ENCODE measurements at places on chromosomes 5 and 9. TPM values are rescaled to one million over a fixed set of nuclear protein-coding genes. Genes with fewer than 3 reads are reported as not detected.

The PDE6A gene
- total RNA-seq: not detected

The SPATA31C1 gene
- total RNA-seq: not detected

The GMCL2 gene
- not detected for total RNA-seq

DNA sequence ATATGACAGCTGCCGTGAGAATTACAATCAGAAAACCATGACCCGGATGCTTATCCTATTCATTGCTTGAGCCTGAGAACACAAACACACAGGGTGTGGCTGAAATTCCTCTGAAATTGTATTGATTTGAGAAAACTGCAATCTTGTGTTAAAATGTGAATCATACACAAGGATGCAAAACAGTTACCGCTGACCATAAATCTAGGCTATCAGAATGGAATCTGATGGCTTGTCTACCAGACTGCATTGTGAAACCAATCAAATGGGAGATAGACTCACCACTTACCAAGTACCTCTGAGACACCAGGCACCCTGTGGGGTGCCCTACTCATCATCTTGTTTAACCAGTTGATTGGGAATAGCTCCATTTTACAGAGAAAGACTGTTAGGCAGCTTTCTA lies 188.7 kb upstream of the MSX2 start:
- DNase-seq: no peak

- DNase-seq: no peak
Measured at GRCh38 chr5:24623031-24623430, 21.7 kb downstream of the CDH10 start.

- peak; percentile 13 for DNase-seq
Measured at GRCh38 chr9:16266648-16267276, 603.7 kb downstream of the BNC2 start.

DNA sequence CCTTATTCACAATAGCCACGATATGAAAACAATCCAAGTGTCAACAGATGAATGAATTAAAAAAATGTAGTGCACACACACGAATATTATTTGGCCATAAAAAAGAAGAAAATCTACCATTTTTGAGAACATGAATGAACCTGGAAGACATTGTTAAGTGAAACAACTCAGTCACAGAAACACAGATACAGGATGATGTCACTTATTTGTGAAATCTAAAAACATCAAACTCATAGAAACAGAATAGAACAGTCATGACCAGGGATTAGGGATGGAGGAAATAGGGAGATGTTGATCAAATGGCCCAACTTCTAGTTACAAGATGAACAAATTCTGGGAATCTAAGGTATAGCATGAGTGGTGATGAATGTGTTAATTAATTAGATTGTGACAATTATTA lies 72.3 kb downstream of the MACIR start:
- no peak for DNase-seq

- DNase-seq: no peak
Measured at GRCh38 chr5:146475190-146475780, 28.2 kb downstream of the TCERG1 start.

DNA sequence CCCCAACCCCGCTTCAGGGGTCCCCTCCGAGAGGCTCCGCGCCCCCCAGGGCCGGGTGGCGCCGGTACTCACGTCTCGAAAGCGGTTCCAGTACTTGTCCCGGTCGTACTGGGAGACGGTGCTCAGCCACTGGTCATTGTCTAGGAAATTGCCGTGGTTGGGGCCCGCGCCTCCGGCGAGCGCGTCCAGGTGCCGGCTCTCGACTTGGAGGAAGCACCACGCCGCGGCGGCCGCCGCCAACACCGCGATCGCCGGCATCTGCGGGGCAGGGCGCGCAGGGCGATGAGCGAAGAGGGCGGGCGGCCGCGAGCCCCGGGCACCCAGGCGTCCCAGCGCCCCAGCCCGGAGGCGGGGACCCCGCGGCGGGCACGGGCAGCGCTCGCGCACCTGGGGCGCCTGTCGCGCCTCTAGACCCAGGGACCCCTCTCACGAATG lies 808 bp downstream of the SPOCK1 start:
- DNase-seq: no peak

DNA sequence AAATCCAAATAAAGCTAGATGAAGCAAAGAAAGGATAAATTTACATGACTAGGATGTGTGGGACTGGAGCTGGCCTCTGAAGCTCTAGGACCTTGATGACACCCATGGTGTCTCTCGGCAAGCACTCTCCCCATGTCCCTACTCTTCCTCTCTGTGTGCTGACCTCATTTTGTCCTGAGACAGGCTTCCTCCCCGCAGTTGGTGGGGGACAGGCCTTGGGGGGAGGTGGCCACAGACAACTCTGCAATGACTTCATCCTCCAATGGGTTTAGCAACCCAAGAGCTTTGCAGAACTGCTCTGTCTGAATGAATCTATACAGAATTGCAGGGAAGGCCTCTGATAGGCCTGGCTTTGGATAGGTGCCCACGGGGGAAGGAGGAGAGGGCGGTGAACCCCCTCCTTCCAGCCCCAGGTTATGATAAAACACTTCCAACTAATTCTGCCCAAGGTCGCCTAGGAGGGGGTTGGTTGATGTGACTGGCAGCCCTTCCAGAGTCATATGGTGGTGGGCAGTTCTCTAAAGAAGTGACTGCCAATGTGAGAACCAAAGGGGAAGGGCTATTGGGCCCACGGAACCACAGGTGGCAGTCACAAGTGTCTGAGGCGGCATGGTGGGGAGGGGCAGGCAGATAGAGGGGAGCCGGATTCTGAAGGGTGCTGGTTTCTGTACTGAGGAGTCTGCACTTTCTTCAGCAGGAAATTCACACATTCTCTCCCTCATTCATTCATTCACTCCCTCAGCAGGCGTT lies 6.0 kb downstream of the SLC6A7 start:
- DNase-seq: no peak
